Glomerular endothelial cell (primary cell): ENCODE measurements at places on chromosomes 2 and 18. TPM values are rescaled to one million over a fixed set of nuclear protein-coding genes. Genes with fewer than 3 reads are reported as not detected.

GRCh38 chr2:227813562-227814353, at the start of gene CCL20:
CCL20 (plus strand) TSS chr2:227813842; CDS start chr2:227813912, 70 bp downstream.
- no peak for DNase-seq

DNA sequence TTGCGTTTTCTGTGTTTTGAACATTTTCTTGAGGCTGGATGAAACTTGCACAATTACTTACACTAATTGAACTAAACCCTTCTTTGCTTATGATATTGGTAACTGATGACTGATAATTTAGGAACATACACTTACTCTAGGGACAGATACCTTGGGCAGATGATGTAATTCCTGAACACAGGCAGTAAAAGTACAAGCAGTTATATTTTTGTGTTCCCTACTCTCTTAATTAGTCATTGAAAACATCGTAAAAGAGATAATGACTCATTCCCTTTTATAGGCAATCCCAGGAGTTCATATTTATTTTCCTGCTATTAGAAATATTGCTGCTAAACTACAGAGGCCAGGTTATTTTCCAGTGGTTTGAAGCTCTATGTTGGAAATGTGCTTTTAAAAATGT, 46.4 kb downstream of the CCDC85A start:
- no peak for DNase-seq

IL37 gene
- not detected in 2 replicates for total RNA-seq

DNA sequence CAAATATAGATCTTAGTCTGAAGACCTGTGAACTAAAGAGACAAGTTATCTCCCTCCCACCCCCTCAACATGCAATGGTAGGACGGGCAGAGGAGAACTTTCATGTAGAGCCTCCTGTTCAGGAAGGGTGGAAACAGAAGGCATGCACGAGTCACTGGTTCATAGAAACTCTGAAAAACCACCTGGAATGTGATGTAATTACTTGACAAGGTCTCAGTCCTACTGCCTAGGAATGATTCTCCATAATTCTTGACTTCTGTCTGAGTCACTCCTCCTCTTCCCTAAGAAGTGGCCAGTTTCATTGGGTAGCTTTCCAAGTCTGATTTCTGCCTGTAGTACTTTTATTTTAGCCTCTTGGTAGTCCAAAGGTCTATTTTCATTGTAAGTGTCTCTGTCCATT, 277.3 kb downstream of the PTPRM start:
- DNase-seq: no peak

- DNase-seq: no peak
These were observed 658.7 kb downstream of the KCNJ3 start for GRCh38 chr2:155357172-155357571.

NAT8 gene
- total RNA-seq: not detected in 2 replicates

DNA sequence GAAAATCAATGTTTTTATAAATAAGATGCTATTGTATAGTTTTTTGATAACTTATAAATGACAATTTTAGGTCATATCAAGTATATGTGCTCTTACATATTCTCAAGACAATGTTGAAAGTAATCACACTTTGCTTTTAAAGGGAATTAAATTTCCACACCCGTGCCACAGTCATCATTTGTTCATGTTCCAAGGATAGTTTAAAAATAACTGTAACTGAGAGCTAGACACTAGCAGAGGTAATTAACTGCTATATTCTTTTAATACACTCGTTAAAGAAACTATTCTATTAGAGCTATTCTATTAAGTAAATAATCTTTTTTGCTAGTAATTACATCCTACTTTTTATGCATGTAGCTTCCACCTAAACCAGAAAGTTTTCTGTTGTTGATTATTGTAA, 18.0 kb downstream of the GEN1 start:
- no peak for DNase-seq

POTEC gene
- total RNA-seq: not detected in 2 replicates

CXCR1 gene
- not detected in 2 replicates for total RNA-seq

OSBPL6 gene
- 0.53 and 1.7 TPM in 2 replicates for total RNA-seq

GGCX gene
- 30.8 and 34.7 TPM in 2 replicates for total RNA-seq

DNA sequence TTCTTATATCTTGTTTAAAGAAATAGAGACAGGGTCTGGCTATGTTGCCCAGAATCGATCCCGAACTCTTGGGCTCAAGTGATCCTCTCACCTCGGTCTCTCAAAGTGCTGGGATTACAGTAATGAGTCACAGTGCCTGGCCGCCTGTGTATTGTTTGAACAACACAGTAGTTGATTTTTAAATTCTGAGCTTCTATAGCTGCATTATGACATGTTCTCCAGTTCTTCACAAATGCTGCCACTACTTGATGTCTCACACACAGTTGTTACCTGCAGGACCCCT, 7.7 kb upstream of the RHOB start:
- DNase-seq: no peak

CEBPZOS gene
- 18.3 and 36.0 TPM in 2 replicates for total RNA-seq

- DNase-seq: no peak
These were observed 165.1 kb downstream of the RPIA start for GRCh38 chr2:88856409-88857135.

ZC3H6 gene
- total RNA-seq: 2.5 and 3.2 TPM in 2 replicates

- no peak for DNase-seq
These were observed 37.1 kb upstream of the SMAD7 start for GRCh38 chr18:48987821-48988220.

CNDP1 gene
- total RNA-seq: not detected in 2 replicates

GRCh38 chr18:4544142-4544541, 89.0 kb upstream of the DLGAP1 start:
- DNase-seq: no peak

GRCh38 chr2:197821550-197822289, 17.3 kb downstream of the PLCL1 start:
- DNase-seq: no peak

- DNase-seq: no peak
These were observed 209.3 kb upstream of the NCKAP5 start for GRCh38 chr2:133777574-133777960.

DNA sequence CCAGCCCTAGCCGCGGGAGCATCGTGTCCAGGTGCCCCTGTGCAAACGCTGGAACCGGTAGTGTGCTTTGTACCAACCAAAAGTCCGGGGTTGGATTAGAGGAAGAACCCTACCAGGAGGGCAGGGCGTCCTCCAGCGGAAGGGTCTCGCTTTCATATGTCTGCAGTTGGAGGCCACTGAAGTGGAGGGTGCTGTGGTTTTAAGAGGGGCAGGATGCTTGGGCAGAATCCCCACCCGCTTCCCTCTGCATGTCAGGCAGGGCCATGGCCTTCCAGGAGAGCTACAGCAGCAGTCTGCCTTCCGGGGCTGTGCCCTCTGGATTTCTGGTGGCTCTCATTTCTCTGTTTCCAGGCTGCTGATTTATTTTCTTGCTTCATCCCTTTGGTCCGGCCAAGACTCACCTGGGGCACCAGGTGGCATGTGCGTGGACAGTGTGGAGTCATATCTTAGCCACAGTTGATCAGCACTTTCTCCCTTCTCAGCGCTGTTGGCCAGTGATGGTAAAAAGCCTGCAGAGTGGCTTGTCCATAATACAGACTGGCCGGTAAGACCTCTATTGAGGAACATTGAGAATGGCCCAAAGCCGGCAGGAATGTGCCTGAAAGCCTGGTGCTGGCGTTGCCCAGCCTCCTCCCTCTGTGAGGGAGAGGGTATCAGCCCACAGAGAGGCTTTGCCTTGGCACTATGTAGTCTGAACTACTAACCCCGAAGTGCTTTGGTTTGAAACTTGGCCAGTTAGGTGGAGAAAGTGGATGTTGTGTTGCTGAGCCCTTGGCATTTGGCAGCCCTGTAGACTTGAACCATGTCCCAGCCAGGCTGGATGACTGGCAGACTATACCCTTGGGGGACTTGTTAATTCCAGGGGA, 1.8 kb downstream of the AGAP1 start:
- DNase-seq: no peak

SCYGR4 gene
- total RNA-seq: not detected in 2 replicates

VIT gene
- not detected in 2 replicates for total RNA-seq

VWA3B gene
- not detected in 2 replicates for total RNA-seq

GRCh38 chr2:127066942-127067341, 40.0 kb downstream of the BIN1 start:
- no peak for DNase-seq

DNA sequence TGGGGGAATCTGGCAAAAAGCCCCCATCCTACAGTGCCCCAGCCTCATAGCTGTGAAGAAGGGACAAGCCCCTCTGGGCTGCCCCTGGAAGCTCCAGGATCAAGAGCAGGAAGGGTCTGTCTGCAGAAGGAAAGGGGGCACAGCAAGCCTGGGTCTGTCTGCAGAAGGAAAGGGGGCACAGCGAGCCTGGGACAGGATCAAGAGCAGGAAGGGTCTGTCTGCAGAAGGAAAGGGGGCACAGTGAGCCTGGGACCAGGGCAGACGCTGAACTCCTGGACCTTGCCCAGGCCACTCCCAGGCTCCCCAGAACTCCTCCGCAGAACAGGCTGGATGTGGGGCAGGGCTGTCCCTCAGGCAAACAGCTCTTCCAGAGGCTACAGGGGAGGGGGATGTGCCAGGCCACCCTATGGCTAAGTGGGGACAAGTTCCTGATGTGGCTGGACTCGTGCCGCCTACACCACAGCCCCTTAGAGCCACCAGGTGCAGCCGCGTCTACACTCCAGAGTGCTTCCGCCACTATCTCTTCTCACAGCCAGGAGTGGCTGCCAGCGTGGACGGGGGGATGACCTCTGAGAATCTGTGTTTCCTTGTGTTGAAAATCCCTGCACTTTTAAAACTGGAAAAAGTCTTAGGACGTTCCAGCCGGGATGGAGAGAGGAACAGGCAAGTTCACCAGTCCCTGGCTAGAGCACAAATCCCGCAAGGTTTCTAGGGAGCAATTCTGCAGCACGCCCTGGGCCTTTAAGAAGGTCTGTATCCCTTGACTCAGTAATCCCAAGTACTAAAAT, 20.8 kb downstream of the KIF1A start:
- no peak for DNase-seq

DNA sequence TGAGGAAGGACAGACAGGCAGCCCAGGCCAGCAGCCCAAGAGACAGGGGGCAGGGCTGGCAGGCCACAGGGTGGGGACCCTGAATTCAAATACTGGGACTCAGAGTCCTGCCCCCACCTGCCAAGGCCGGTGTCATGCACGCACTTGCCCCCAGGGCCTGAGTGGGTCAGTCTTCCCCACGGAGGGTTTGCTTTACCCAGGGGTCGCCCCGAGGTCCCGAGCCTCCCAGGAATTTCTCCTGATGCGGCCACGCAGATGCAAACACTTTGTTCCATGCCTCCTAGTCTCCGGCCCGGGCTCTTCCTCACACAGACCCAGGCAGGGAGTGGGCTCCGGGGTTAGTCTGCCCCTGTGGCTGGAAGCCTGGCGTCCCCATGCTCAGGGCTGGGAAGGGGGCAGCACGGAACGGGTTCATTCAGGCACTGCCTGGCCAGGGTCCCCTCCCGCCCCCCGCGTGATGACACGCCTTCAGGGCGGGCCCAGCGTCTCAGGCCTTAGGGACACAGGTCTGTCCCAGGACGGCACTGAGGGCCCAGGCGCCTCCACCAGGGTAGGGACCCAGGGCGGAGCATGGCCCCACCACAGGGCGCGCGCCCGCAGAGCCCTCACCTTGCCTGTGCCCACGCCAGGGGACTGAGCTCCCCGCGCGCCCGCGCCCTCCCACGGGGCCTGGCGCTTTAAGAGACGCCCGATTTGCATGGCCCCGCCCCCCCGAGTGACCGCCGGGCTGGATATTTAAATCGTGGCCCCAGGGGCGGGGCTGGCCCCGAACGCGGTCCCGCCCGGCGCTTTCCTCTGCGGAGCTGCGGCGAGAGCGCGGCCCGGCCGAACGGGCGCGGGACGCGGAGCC, at the start of gene SNED1:
TSS of gene SNED1 (plus strand) at position 763 of the 850 bp plus-strand sequence. CDS start 220 bp downstream, outside the sequence.
- DNase-seq: no peak

SGPP2 gene
- 1.4 TPM in 1 of 2 replicates, not detected in the other for total RNA-seq

SLC8A1 gene
- total RNA-seq: 1.2 and 3.2 TPM in 2 replicates
